ENCODE measurements at places on chromosomes 7 and 10. TPM values are rescaled to one million over a fixed set of nuclear protein-coding genes. Genes with fewer than 3 reads are reported as not detected.

Gene ITIH5
- total RNA-seq: 8.4 TPM

Gene PNLIPRP2
- total RNA-seq: not detected

Gene STRIP2
- 20.4 TPM for total RNA-seq

Gene NUTM2D
- total RNA-seq: 3.0 TPM

Gene CRYGN
- total RNA-seq: not detected

Gene GTF2IRD2
- 17.3 TPM for total RNA-seq

Gene GNGT1
- not detected for total RNA-seq

Gene NPFFR1
- not detected for total RNA-seq

Gene ZPBP
- total RNA-seq: not detected

Gene RNF32
- total RNA-seq: 0.38 TPM

Gene OR2F1
- not detected for total RNA-seq

Gene TMEM72
- not detected for total RNA-seq

Gene ERVW-1
- not detected for total RNA-seq

Gene CDH23
- total RNA-seq: 9.3 TPM

Gene GPC2
- 0.92 TPM for total RNA-seq

Gene ARHGEF35
- total RNA-seq: 0.57 TPM

Gene CNTNAP2
- total RNA-seq: 0.22 TPM

Gene CCL24
- not detected for total RNA-seq

Gene ELN
- 41.2 TPM for total RNA-seq

Gene SPAG6
- total RNA-seq: not detected

Gene MYPN
- total RNA-seq: 196 TPM

Gene GRM8
- total RNA-seq: 0.30 TPM

Data from cardiac septum (tissue), 1 donor.